ENCODE measurements at places on chromosomes 3 and 15.

DNA sequence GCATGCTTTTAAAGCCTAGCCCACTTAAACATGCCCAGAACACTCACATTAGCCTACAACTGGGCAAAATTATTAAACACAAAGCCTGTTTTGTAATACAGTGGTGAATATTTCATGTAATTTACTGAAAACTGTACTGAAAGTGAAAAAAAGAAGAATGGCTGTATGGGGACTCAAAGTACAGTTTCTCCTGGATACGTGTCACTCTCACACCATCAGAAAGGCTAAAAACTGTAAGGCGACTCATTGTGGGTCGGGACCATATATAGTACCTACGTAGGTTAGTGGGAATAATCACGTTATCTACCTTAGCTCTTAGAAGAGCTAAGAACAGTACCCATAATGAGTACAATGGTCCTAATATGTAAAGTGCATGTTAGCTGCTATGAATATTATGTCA, 80.2 kb upstream of the SPATA12 start:
- no peak for DNase-seq

- DNase-seq = peak; percentile 88
These were observed 8.5 kb downstream of the FAM107A start for GRCh38 chr3:58568572-58569286.

DNA sequence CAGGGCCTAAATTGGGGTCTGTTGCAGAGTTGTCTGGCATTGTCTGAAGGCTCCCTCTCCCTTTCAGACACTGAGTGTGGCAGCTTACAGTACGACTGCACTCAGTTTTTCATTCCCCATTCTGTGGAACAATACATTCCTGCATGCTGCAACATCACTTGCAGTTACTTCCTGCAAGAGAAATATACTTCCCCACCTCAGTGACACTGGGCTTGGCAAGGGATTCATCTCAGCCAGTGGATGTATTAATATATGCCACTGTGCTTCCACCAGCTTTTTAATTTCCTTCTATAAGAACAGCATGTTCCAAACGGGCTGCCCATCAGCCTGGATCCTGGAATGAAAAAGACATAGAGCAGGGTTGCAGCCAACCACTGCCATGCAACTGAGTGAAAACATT, 23.1 kb downstream of the B3GALNT1 start:
- no peak for DNase-seq

DNA sequence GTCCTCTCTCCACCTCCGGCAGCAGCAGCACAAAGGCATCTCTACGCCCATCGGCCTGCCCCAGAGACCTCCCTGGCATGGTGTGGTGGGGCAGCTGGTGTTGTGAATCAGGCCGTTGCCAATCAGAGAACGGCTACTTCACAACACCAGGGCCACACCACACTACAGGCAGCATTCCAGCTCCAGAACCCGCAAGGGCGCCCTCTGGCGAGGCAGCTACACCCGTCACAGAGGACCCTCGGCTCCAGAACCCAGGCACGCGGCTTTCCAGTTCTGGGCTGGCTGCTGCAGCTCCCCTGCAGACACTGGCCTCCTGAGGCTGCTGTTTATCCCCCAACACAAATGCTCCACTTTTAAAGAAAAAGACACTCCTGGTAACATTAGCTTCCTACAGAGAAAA, 127.5 kb upstream of the TOPAZ1 start:
- DNase-seq = peak; percentile 68

DNA sequence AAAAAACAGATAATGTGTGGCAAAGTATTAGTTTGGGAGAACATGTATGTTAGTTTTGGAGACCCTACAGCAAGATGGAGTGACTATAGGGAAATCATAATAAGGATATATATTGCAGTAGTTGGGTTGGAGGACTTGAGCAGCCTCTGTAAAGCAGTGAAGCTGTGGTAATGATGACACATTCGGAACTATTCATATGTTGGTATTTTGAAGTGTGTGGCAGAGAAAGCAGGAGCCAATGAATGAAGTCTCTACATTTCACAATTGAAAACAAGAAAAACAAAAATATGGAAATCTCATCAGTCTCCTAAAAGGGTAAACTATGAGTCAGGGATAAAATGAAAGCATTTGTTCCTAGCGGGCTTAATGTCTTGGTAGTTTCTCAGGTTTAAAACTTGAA, 645.9 kb downstream of the OTOL1 start:
- no peak for DNase-seq

- DNase-seq = no peak
These were observed 27.6 kb downstream of the LRIG1 start for GRCh38 chr3:66473181-66473580.

- no peak for DNase-seq
These were observed 13.8 kb upstream of the MSL2 start for GRCh38 chr3:136209921-136210320.

GRCh38 chr3:39177708-39178332, 14.6 kb downstream of the XIRP1 start:
- DNase-seq = peak; percentile 95

DNA sequence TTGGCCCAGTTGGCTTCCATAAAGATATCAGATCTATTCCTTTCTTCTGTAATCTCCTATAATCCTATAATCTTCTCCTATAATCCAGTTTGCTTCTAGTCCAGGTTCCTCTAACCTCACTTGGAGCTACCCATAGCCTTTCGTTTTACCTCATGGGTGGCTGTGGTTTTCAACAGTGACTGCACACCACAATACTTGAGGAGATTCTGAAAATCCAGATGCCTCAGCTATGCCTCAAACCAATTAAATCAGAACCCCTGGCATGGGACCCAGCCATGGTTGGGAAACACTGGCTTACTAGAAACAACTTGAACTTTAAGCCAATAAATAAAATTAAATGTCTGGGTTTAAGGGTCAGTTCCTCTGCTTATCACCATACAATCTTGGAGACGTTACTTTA, 86.1 kb upstream of the NTRK3 start:
- no peak for DNase-seq

GRCh38 chr3:57288403-57288802, 4.1 kb downstream of the ASB14 start:
- no peak for DNase-seq

- DNase-seq = no peak
These were observed 96.8 kb upstream of the LMOD3 start for GRCh38 chr3:69219101-69219708.

- DNase-seq = no peak
These were observed 550.5 kb upstream of the AGTR1 start for GRCh38 chr3:148146947-148147826.

GRCh38 chr3:81716870-81717509, 44.5 kb downstream of the GBE1 start:
- no peak for DNase-seq

DNA sequence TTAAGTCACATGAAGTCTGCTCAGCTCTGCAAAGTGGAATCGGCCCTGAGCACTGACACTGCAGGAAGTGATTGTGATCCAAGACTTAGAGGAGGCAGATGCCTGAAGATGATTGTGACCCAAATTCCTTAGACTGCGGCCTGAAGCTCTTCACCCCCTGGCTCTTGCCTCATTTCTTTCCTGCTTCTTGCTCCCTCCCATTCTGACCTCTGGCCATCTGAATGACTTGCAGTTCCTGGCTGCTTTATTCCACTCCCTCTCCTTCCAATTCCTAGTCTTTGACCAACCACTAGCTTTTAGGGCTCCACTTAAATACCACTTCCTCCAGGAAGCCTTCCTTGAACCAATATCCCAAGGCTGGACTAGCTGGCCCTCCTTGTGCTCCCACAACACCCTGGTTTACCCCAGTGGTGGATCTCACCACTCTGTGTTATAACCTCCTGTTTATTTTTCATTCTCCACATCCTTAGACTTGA, 9.9 kb upstream of the EPB42 start:
- peak; percentile 77 for DNase-seq

GRCh38 chr15:101689901-101690300, 34.4 kb downstream of the TARS3 start:
- DNase-seq = no peak

GRCh38 chr3:66618066-66618465, 117.2 kb upstream of the LRIG1 start:
- DNase-seq = no peak

DNA sequence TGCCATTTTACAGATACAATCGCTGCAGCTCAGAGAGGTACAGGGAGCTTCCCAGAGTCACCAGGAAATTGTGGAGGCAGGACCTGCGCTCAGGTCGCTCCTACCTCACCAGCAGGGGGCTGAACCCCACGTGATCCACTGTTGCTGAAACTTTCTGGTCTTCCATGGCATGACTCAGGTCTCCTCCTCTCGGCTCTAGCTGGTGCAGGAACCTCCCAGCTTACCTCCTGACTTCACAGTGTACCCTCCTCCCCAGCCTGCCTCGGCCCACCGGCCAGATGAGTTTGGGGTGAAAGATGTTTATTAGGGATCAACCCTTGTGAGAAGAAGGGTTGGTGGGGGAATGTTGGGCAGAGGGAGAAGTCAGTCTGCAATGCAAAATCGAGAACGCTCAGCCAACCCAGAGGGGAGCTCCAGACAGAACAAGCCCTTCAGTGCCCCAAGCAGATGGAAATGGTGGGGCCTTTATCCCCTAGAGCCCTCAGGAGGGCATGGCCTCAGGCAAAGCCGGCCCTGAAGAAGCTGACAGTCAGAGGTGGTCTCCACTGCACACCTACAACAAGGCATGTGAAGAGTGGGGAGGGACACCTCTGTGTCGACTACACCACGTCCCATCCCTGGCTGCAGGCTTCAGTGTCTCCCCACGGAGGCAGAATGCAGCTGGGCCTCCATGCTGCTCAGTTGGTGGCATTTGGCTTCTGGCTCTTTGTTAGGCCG, 118.6 kb upstream of the PRR20G start:
- peak; percentile 82 for DNase-seq

DNA sequence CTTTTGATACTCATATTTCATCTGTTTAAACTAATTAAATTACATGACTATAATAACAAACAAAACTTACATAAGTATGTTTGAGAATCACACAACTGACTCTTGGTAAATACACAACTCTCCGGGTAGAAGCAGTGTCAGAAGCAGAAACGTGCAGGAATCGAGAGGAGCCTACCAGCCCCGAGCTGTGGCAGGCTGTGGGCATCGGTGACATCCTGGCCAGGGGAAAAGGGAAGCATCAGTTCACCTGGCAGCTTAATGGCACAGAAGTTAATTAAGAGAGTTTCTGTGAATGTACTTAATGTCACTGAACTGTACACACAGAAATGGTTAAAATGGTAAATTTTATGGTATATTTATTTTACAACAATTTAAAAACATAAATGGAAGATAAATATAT, 90.2 kb downstream of the CRTC3 start:
- no peak for DNase-seq

DNA sequence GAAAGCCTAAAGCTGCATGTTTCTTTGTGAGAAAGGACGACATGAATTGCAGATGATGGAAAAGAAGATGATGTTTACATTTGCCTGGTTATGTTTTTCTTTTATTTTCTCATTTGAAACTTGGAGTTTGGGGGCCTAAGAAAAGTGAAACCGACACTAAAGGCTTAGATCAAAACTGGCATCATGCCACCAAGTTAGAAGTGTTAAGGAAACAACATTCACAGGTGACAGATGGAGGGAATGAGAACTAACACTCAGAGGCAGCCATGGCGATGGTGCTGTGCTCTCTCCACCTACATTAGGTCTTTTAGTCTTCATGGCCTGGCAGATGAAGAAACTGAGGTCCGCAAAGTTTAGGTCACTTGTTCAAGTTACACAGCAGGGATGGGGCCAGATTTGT, 923.6 kb downstream of the TUSC7 start:
- DNase-seq = no peak

DNA sequence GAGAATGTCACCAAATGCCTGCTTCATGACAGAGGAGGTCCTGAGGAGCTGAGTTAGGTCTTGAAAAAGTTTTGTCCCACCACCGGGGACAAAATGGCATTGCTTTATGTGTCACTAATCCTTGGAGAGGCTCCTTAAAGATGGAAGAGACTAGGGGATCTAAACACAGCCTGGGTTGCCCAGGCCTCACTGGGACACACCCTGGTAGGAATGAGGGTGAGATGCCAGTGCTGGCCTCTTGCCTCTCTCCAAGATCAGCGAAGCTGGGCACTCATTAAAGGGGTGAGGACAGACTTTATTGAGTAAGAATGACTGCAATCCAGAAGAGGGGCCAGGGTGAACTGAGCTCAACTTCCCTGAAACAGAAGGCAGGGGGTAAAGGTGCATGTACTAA, 58.5 kb upstream of the KLF13 start:
- peak; percentile 35 for DNase-seq

- peak; percentile 83 for DNase-seq
These were observed 1.9 kb downstream of the AEN start for GRCh38 chr15:88623061-88623460.

DNA sequence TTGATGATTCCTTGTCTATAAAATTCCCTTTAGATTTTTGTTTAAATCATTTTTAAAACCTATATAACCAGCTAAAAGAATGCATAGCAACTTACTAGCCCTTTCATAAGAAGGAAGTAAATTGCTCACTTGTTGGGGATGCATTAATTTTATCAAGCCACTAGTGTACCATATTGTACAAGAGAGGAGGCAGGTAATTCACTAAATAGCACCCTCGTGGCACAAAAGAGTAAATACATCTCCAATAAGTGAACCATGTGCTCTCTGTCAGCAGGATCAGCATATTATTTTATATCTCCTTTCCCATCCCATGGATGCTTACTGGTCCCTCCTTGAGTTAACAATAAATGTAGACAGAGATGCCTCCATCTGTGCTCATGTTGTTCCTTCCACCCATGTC, 34.3 kb downstream of the FRMD5 start:
- DNase-seq = no peak

DNA sequence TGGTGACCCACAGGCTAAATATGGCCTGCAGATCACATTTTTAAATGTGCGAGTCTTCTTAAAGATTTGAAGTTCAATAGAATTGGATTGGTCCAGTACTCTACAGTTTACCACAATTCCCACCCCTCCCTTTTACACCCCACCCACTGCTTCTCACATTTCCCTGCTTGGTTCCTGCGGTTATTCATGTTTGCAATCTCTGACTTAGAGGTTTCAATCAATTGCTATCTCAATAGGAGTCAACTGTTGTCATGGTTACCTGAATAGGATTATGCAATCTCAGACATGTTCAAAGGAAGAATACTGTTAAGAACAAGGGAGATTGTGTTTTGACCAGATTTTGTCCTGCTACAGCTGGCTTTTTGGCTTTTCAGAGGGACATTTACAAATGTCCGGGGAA, 4.9 kb upstream of the C3orf49 start:
- DNase-seq = no peak

DNA sequence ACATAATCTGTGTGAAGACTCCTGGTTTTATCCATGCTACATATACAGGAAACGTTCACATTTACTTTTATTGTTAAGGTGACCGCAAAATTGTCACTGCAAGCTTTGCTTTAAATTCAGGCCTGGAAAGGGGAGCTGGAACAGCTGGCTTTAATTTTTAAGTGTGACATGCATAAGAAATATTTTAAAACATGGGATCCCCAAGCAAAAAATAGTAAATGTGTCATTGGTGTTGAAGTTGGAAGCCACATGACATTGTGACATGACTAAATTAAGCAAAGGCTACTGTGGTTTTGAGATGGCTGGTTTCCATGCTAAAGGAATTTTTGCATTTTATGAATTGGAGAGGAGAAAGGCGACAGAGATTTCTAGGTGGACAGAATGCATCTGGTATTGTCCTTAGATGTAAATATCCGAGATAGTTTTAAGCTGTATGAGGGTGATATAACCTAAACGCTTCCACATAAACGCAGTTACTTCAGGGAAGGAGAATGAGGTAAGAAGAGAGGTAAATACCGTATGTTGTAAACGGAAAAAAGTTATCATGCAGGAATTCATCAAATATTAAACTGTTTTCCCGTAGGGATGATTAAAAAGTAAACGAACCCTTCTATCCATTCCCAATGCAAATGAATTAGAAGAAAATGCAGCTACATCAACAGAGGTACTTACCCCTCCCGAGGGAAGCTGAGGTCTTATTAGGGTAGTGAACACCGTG, 927 bp upstream of the FYTTD1 start:
- DNase-seq = no peak
